T-helper 22 cell (primary cell): ENCODE measurements at places on chromosomes 7 and 10.

DNA sequence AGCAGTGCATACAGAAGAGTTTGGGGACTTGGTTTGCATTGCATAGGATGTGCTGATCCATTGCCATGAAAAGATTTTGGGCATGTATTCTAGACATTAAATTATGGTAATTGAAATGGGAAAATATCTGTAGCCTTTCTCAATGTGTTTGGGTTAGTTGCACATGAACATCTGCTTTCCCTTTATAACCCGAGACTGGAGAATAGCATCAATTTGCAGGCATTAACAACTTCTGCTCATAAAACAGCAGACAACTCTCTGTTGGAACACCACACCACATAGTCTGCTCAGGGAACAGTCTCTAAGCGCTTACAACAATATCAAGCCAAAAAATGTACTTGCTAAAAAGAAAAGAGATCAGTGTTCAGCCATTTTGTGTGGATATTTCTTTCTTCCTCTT, 1391.1 kb upstream of the LRRTM3 start:
- no peak for DNase-seq

DNA sequence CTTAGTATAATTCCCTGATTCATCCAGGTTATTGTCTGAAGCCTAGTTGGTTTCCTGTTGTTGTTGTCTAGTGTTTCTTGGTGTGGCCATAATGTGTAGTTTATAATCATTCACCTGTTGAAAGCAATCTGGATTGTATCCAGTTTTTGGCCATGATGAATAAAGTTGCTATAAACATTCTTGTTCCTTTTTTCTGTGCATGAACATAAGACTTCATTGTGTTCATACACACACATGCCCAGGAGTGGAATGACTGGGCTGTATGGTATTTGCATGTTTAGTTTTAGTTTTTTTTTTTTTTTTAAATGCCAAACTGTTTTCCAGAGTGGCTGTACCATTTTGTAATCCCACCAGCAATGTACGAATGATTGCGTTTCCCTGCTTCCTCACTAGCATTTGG, 349.8 kb downstream of the SDK1 start:
- DNase-seq = no peak

DNA sequence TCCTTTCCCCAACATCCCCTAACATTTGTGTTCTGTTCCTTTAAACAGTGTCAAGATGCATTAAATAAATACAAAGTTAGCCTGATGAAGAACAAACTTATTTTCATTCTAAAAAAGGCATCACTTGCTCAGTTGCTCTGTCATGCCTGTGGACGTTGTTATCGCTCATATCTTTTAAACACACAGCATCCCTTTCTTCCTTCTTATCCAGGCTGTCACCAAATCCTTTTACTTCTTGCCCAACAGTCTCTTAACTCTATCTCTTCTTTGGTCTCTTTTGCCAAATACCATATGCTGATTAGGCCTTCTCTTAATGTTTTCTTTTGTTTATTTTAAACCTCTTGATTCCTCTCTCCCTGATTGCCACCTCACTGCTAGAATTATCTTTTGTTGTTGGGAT, 43.9 kb downstream of the DKK1 start:
- DNase-seq = no peak

- no peak for DNase-seq
Measured at GRCh38 chr7:138350701-138351357, 109.2 kb upstream of the TRIM24 start.

- no peak for DNase-seq
Measured at GRCh38 chr10:129131457-129132132, 335.4 kb upstream of the MGMT start.

DNA sequence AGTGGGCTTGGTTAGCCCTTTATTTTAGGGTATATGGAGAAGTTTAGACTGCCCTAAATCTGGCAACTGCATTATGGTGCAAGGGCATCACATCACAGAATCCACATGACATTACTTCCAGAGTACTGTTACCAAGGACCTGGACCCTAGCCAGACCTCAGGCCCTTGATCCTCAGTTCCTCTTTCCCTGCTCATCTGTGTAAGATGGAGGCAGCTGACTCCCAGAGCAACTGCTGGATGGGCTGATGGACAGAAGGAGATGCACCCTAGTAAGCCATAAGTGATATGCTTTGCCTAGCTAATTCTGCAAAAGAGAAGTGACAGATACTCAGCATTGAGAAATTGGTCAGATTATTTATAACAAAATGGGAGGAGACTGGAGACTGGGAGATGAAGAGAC, 131.7 kb downstream of the DYNC1I1 start:
- DNase-seq = no peak
